ENCODE measurements at places on chromosomes 4 and X. TPM values are rescaled to one million over a fixed set of nuclear protein-coding genes. Genes with fewer than 3 reads are reported as not detected.

Gene DACH2
- 24.1 TPM for polyA plus RNA-seq

- DNase-seq: no peak
These were observed 61.6 kb downstream of the PLS3 start for GRCh38 chrX:115622534-115622933.

Gene RGN
- 30.7 TPM for polyA plus RNA-seq

DNA sequence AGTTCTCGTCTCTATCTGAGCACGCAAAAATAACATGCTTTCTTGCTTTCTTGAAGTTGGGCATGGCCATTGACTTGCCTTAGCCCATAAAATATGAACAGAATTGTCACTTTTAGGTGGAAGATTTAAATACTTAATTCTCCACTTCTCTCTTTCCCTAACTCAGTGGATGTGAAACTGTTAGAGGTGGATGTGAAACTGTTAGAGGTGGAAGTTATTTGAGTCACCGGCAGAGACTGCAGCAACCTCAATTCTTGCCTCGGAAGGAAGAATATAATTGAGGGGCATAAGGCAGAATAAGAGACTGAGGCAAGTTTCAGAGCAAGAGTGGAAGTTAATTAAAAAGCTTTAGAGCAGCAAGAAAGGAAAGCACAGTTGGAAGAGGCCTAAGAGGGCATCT is 2.8 kb upstream of the PARM1 start:
- DNase-seq: no peak

Gene PHKA1
- polyA plus RNA-seq: 5.1 TPM

GRCh38 chr4:38531141-38531727 is 132.8 kb upstream of the KLF3 start:
- DNase-seq: peak; percentile 72

GRCh38 chrX:155094468-155095061 is 23.3 kb downstream of the BRCC3 start:
- peak; percentile 16 for DNase-seq

DNA sequence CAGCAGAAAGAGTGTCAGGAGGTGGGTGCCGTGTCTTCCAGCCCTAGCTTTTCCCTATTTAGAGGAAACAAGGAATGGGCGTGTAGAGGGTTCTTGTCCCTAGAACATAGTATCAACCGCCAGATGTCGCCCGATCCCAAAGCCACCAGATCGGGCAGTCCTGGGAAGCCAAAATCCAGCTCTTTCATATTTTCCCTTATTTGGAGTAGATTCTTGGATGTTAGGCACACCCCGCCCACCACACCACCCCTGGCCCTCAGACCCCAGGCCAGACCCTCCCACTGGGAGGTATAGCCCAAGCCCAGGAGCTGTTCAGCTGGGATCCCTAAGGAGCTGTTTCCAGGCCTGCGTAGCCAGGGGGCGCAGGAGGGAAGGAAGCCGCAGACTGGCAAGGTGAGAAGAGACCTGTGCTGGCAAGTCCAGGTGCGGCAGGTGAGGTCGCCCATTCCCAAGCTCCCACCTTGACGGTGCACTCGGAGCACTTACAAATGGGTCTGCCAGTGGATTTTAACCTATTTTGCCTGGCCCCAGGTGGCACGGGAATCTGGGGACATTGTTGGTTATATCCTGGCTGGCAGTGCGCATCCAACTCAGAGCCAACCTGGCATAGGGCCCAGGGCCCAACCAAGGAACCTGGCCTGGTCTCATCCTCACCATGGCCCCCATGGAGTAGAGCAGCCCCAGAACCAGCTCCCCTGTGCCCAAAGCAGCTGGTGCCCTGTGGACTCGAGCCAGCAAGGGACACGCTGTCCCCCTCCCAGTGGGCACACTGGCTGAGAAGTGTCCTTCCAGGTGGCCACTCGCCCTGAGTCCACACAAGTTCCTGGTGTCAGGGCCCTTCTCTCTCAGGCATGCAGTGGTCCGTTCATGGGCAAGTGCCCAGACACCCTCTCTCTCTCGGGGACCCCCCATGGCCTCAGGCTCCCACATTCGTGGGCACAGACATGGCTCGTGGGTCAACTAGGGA is 811 bp downstream of the FLNA start:
- no peak for DNase-seq

GRCh38 chrX:118807151-118808017 is 16.2 kb upstream of the ZCCHC12 start:
- peak; percentile 26 for DNase-seq

DNA sequence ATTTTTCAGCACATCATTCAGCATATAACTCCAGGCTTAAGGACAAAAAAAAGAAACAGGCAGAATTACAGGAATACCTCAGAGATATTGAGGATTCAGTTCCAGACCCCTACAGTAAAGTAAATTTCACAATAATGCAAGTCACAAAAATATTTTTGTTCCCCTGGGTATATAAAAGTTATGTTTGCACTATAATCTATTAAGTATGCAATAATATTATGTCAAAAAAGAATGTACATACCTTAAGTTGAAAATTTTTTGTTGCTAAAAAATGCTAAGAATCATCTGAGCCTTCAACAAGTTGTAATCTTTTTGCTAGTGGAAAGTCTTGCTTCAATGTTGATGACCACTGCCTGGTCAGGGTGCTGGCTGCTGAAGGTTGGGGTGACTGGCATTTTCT is 2532.5 kb downstream of the ARAP2 start:
- no peak for DNase-seq

GRCh38 chr4:56786955-56787354 is 34.5 kb downstream of the SPINK2 start:
- peak; percentile 46 for DNase-seq

- DNase-seq: no peak
These were observed 11.7 kb upstream of the TENM3 start for GRCh38 chr4:182231496-182231895.

Gene ZFP92
- 0.87 TPM for polyA plus RNA-seq

All from renal pelvis (tissue), 12 donors.